Stimulated activated CD8-positive, alpha-beta memory T cell treated with anti-CD3 and anti-CD28 coated beads, Interleukin-7, amount 100 ng/mL, for 4 hours (primary cell): ENCODE measurements at places on chromosomes 2 and 18.
A peak's percentile ranks its signal among the peaks of the same experiment; 100 is the strongest.

DNA sequence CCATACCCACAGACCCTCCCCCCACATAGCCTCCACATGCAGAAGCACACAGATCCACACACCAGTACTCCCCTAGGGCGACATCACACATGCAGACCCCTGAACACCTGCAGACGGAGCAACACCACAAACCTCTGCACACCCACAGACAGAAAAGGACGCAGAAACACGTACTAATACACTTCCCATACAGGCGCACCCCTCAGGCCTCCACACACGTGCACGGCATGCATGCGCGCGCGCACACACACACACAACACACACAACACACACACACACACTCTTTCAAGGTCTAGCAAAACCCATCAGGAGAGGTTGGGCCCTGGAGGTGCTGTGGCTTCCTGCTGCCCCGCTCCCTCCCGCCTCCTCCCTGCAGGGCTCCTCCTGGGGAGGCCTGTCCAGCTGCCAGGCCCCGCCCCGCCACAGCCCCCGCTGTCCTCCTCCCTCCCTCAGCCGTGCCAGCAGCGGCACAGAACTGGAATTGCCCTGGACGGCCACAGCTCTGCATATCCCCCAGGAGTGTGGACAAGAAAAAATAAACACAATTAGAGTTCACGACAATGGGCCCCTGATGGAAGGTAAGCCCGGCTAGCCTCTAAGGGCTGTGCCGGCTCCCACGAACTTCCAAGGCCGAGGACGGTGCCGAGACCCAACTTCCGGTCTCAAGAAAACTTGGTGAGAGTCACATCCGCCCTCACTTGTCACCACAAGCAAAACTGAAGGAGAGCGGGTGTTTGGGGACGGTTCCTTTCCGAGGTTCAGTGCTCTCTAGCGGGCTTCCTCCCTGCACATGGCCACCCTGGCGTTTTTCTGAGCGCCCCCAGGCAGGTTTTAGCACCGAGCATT lies 6.8 kb downstream of the ZFP36L2 start:
- peak; percentile 60 for DNase-seq

DNA sequence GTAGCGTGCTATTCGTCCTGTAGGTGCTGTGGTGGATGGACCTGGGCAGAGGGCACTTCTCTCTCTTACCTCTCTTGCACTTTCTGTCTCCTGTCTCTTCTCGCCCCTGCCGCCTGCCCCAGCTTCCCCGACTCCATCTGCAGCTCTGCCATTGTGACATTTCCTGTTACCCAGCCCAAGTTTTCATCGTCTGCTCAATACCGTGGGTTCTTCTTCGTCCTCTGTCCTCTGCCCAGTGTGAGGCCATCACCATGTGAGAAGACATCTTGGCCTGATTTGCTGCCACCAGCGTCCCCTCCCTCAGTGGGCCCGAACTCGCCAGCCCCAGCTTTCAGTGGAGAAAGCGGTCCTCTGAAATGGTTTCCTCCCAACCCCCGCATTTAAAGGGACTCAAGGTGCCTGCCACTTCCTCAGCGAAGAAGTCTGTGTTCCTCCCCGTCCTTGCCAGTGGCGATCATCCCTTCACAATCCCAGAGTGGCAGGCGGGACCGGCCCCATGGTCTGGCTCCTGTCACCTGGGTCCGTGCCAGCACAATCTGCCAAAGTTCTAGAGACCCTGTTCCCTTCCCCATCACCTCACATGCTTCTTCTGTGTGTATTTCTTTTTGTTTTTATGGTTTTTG lies 18.0 kb downstream of the TGOLN2 start:
- no peak for DNase-seq

DNA sequence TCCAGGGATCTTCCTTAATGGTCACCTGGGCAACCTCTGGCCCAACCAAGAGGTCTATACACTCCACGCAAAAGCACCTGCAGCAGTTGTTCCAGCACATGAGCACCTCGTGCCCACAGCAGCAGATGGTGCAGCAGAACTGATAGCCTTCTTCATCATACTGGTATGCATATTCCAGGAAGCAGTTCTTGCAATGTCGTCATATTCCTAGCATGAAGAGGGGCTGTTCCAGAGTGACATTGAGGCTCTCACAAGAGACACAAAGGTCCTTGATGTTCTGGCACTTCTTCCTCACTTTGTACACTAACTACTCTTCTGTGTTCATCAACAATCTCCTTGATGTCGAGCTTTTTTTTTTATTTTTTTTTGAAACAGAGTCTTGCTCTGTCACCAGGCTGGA lies 386.2 kb downstream of the MEIS1 start:
- DNase-seq: no peak

DNA sequence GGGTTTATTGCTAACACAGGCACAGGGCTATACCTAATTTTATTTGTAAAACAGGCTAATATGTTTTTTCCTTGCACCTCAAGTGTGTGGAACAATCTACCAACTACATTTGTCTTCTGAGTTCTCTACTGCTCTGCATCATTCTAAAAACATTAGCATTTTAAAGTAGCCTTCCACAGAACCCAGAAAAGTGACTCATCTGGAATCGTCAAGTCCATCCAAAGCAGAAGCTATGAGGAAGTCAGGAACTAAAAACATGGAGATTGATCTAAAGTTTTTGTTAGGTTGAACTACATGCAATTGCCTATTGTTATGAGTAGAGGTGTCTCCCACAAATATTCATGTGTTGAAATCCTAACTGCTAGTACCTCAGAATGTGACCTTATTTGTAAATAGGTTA lies 70.9 kb downstream of the SUCLG1 start:
- DNase-seq: no peak

- DNase-seq: no peak
Measured at GRCh38 chr2:164697688-164698461, 76.6 kb upstream of the GRB14 start.

GRCh38 chr2:96804986-96805385 lies 11.1 kb upstream of the CNNM3 start:
- DNase-seq: no peak

GRCh38 chr2:263022-263738 lies 652 bp downstream of the SH3YL1 start:
- DNase-seq: peak; percentile 3

- DNase-seq: no peak
Measured at GRCh38 chr2:208311321-208311720, 45.3 kb downstream of the PIKFYVE start.

DNA sequence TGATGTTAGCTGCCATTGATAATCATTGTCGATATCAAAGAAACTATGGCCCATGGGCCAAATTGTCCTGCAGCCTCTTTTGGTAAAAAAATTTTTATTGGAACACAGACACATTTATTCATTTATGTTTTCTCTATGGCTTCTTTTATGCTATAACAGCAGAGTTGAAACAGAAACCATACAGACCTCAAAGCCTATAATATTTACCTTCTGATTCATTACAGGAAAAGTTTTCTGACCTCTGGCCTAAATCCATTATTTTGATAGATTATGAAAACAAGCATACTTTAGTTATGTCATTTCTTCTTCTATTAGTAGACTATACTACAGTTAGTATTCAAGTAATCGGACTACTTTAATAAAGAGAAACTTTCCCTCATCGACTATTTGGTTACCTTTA lies 349.7 kb upstream of the GALNT5 start:
- no peak for DNase-seq

GRCh38 chr2:63888490-63889402 lies 47.0 kb downstream of the UGP2 start:
- peak; percentile 3 for DNase-seq

- no peak for DNase-seq
Measured at GRCh38 chr18:47203626-47204464, 27.7 kb upstream of the IER3IP1 start.

DNA sequence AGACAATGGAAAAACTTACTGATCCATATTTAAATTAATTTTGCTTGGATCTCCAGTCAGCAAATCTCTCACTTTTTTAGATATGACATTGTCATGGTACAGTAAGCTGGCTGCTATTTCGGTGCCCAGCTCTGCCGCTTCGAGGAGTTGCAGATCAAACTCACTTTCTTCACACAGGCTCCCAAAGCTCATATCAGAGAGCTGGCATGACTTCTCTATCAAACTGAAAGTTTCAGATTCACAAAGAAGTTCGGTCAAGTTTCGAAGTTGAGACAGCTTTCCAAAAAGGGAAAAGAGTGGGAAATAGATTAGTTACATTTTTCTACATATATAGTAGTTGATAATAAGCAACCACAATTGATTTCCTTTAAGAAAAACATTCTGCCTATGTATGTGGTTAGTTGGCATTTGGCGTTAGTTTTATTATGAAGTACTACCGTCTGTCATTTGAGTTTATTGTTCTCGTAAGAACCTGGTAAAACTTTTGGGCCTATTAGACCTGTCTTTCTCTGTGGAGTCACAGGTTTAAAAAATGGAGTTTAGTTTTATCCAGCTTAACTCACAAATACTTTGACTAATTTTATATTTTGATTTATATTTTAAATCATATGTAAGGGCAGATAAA lies 118.8 kb downstream of the ABCA12 start:
- no peak for DNase-seq
